Skin of body (tissue), 3 donors: ENCODE measurements at places on chromosomes 11 and 22. TPM values are rescaled to one million over a fixed set of nuclear protein-coding genes. Genes with fewer than 3 reads are reported as not detected.

Gene TRPC6
- 34.8 TPM for total RNA-seq

Gene CECR2
- total RNA-seq: 2.8 TPM

Gene APOBEC3C
- 4.1 TPM for total RNA-seq

Gene TUB
- total RNA-seq: 20.2 TPM

Gene TIGD3
- 0.20 TPM for total RNA-seq

Gene TSSK2
- not detected for total RNA-seq

Gene LRRN4CL
- 12.7 TPM for total RNA-seq

Gene TEF
- 8.9 TPM for total RNA-seq

Gene GLYAT
- total RNA-seq: not detected

Gene SHISAL1
- 0.99 TPM for total RNA-seq

Gene VPREB1
- total RNA-seq: not detected

Gene FGF4
- not detected for total RNA-seq

Gene APOBEC3H
- not detected for total RNA-seq

Gene FAM83F
- total RNA-seq: 4.3 TPM

Gene NUMA1
- 191 TPM for total RNA-seq

Gene ZC3H7B
- 28.5 TPM for total RNA-seq

Gene KCNC1
- total RNA-seq: 0.30 TPM

Gene CD3E
- 0.30 TPM for total RNA-seq

Gene PTGDR2
- total RNA-seq: 0.59 TPM

Gene ARFIP2
- total RNA-seq: 28.6 TPM

Gene TUBA8
- 2.5 TPM for total RNA-seq

Gene LRFN4
- 5.5 TPM for total RNA-seq

Gene MDK
- 70.1 TPM for total RNA-seq

Gene RIC3
- 9.5 TPM for total RNA-seq

Gene FADS1
- 34.8 TPM for total RNA-seq

Gene HEPACAM
- 3.6 TPM for total RNA-seq

Gene PAX6
- total RNA-seq: 0.10 TPM

Gene FAM180B
- 0.99 TPM for total RNA-seq

Gene LARGE2
- 6.8 TPM for total RNA-seq

Gene SCGB1D2
- not detected for total RNA-seq
